Activated CD8-positive, alpha-beta memory T cell treated with anti-CD3 and anti-CD28 coated beads, Interleukin-2, amount 10 ng/mL, durations not matched to agents 7 days and 5 days (primary cell): ENCODE measurements at places on chromosomes 13 and 19. TPM values are rescaled to one million over a fixed set of nuclear protein-coding genes. Genes with fewer than 3 reads are reported as not detected.

GRCh38 chr13:29801737-29802305, 48.6 kb downstream of the UBL3 start:
- peaks cover 6% of the 10 kb centered on the region for H3K36me3 ChIP-seq
- no peak for DNase-seq
- no peak overlapping the region for H3K27ac ChIP-seq
- H3K4me1 ChIP-seq: peaks cover 15% of the 10 kb centered on the region

- DNase-seq: no peak
- H3K27me3 ChIP-seq: peaks cover 4% of the 10 kb centered on the region
- H3K36me3 ChIP-seq: no peaks in the 10 kb centered on the region
Measured at GRCh38 chr13:75160984-75161383, 321.0 kb downstream of the TBC1D4 start.

GRCh38 chr13:111171629-111172028, 56.5 kb downstream of the ARHGEF7 start:
- no peak for DNase-seq
- H3K27me3 ChIP-seq: no peaks in the 10 kb centered on the region
- H3K4me1 ChIP-seq: peaks cover 42% of the 10 kb centered on the region
- peaks cover 71% of the 10 kb centered on the region for H3K36me3 ChIP-seq

GRCh38 chr13:49877629-49878218, 58.4 kb downstream of the SPRYD7 start:
- H3K27me3 ChIP-seq: peaks cover 14% of the 10 kb centered on the region

- DNase-seq: no peak
- H3K27ac ChIP-seq: no peak overlapping the region
- H3K27me3 ChIP-seq: no peaks in the 10 kb centered on the region
- H3K36me3 ChIP-seq: no peaks in the 10 kb centered on the region
Measured at GRCh38 chr19:53659292-53659691, 27.5 kb downstream of the DPRX start.

GRCh38 chr19:30281906-30282305, 90.3 kb upstream of the ZNF536 start:
- no peak for DNase-seq
- no peaks in the 10 kb centered on the region for H3K27me3 ChIP-seq
- no peaks in the 10 kb centered on the region for H3K4me1 ChIP-seq
- no peak overlapping the region for H3K27ac ChIP-seq

- DNase-seq: no peak
- peaks cover 17% of the 10 kb centered on the region for H3K36me3 ChIP-seq
- H3K4me1 ChIP-seq: peaks cover 17% of the 10 kb centered on the region
- peak overlapping the region; percentile 93 for H3K4me3 ChIP-seq
- H3K27me3 ChIP-seq: no peaks in the 10 kb centered on the region
Measured at GRCh38 chr19:36379510-36379819, 464 bp upstream of the ZFP14 start.

GRCh38 chr13:98803921-98804320, 51.4 kb upstream of the SLC15A1 start:
- no peak overlapping the region for H3K27ac ChIP-seq
- H3K4me3 ChIP-seq: no peak overlapping the region
- DNase-seq: no peak
- no peaks in the 10 kb centered on the region for H3K27me3 ChIP-seq
- H3K36me3 ChIP-seq: peaks cover 13% of the 10 kb centered on the region

Gene ENOX1
- total RNA-seq: not detected

- no peak for DNase-seq
- H3K36me3 ChIP-seq: no peaks in the 10 kb centered on the region
- no peak overlapping the region for H3K27ac ChIP-seq
- no peak overlapping the region for H3K4me3 ChIP-seq
Measured at GRCh38 chr13:79998381-79998880, 342.5 kb downstream of the SPRY2 start.

GRCh38 chr19:40682431-40682964, 8.0 kb downstream of the NUMBL start:
- H3K27me3 ChIP-seq: no peaks in the 10 kb centered on the region
- H3K4me1 ChIP-seq: no peaks in the 10 kb centered on the region
- no peak overlapping the region for H3K27ac ChIP-seq
- peaks cover 8% of the 10 kb centered on the region for H3K36me3 ChIP-seq

GRCh38 chr13:79621449-79621848, 140.5 kb downstream of the NDFIP2 start:
- no peak for DNase-seq
- peaks cover 14% of the 10 kb centered on the region for H3K27me3 ChIP-seq
- no peaks in the 10 kb centered on the region for H3K4me1 ChIP-seq
- H3K4me3 ChIP-seq: no peak overlapping the region
- H3K27ac ChIP-seq: no peak overlapping the region

DNA sequence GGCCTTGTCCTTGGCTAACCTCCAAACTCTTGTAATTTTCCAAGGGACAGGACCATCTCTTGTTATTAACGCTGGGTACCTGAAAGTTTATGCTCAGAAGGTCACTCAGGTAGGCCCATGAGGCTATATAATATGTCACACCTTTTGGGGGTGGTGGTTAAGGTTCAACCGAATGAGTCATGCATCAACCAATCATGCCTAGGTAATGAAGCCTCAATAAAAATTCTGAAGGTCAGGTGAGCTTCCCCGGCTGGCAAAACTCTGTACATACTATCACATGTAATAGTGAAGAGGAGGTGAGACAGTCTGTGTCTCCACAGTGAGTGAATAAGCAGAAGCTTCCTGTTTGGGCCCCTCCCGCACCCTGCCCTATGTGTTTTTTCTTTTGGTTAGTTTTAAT, 424.9 kb downstream of the PCDH17 start:
- no peak for DNase-seq
- no peaks in the 10 kb centered on the region for H3K27me3 ChIP-seq
- H3K27ac ChIP-seq: no peak overlapping the region
- H3K4me3 ChIP-seq: no peak overlapping the region
- no peaks in the 10 kb centered on the region for H3K36me3 ChIP-seq

DNA sequence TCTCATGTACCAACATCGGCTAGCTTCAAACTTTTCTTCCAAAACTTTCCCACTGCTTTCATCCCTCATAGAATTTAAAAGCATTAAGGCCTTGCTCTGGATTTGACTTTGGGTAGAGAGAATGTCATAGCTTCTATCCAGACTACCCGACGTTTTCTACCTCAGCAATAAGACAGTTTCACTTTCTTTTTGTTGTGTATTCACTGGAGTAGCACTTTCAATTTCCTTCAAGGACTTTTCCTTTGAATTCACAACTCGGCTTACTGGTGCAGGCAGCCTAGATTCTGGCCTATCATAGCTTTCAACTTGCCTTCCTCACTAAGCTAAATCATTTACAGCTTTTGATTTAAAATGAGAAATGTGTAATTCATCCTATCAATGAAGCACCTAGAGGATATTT, 420.4 kb upstream of the GPC6 start:
- no peaks in the 10 kb centered on the region for H3K27me3 ChIP-seq
- no peaks in the 10 kb centered on the region for H3K36me3 ChIP-seq
- DNase-seq: no peak
- peak overlapping the region; percentile 35 for H3K27ac ChIP-seq

GRCh38 chr13:73390100-73390499, 331.3 kb downstream of the KLF5 start:
- H3K27ac ChIP-seq: no peak overlapping the region
- no peaks in the 10 kb centered on the region for H3K36me3 ChIP-seq
- peaks cover 4% of the 10 kb centered on the region for H3K27me3 ChIP-seq
- DNase-seq: no peak
- H3K4me3 ChIP-seq: no peak overlapping the region

DNA sequence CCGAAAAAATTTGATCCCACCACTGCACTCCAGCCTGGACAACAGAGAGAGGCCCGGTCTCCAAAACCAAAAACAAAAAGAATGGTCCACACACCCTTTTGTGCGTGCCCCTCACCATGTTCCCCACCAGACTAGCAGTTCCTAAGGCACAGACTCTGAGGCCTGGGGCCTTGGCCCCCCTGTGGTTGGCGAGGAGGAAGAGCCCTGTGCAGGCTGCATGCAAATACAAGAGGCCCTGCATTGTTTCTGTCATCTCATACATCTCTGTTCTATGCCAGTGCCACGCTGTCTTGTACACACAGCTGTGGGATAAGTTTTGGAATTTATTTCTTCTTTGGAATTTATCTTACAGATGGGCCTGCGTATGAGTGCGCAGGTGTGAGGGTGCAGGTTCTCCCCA, 4.7 kb upstream of the YJEFN3 start:
- H3K27ac ChIP-seq: no peak overlapping the region
- peaks cover 26% of the 10 kb centered on the region for H3K4me1 ChIP-seq
- peaks cover 24% of the 10 kb centered on the region for H3K36me3 ChIP-seq
- no peak for DNase-seq

- H3K4me3 ChIP-seq: peak overlapping the region; percentile 68
- H3K27ac ChIP-seq: peak overlapping the region; percentile 63
- peaks cover 13% of the 10 kb centered on the region for H3K4me1 ChIP-seq
- no peaks in the 10 kb centered on the region for H3K36me3 ChIP-seq
- DNase-seq: peak; percentile 68
Measured at GRCh38 chr19:58538257-58539168, 5.4 kb upstream of the TRIM28 start.
